ENCODE measurements at places on chromosomes 7 and 10.

- DNase-seq: no peak
Observed at GRCh38 chr7:77330169-77330882, 85.8 kb downstream of the GSAP start.

DNA sequence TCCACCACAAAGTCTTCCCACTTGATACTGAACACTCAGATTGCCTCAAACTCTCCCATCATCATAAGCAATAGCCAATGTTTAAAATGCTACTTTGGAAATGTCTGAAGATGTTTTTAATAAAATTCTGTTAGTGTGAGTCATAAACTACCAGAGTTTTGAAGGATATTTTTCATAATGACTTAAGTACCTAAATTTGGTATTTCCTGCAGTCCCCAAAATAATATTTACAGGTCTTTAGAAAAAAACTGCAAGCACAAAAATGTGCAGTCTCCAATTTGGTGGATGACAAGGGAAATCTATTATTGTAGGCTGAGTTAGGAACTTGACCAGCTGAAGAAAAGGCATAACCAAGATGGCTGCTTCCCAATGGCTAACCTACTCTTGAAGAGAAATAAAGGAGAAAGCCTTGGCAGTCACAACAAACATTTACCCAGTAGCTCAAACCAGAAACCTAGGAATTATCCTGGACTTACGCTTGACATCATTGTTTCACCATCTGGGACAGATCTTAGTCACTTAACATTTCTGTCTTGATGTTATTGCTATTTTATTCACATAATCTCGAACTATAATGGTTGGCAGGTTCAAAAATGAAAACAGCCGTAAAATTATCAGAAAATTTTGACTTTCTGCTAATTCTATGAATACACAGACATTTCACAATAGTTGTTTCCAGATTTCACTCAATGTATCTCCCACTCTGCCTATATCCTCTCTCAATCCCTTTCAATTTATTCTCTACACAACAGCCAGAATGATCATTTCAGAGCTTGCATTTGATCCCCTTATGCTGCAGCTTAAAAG is 111.2 kb upstream of the STEAP1B start:
- DNase-seq: no peak

DNA sequence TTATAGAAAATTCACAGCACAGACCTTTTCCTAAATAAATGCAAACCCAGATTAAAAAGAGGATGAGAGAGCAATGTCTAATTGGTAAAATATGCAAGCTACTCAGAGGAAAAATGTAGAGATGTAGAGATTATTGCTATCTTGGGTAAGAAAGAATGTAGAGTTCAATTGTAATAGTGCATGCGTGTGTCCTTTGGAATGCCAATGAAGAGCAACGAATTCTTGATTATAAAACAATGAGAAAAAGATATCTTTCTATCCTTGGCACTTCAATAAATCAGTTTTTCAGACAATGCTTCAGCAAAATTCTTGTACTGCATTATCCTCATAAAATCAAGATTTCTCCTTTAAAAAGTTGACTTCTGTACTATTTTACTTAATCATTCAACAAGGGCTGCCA is 50.9 kb downstream of the SEMA3D start:
- DNase-seq: no peak

- no peak for DNase-seq
Observed at GRCh38 chr10:126977216-126977615, 72.0 kb downstream of the DOCK1 start.

DNA sequence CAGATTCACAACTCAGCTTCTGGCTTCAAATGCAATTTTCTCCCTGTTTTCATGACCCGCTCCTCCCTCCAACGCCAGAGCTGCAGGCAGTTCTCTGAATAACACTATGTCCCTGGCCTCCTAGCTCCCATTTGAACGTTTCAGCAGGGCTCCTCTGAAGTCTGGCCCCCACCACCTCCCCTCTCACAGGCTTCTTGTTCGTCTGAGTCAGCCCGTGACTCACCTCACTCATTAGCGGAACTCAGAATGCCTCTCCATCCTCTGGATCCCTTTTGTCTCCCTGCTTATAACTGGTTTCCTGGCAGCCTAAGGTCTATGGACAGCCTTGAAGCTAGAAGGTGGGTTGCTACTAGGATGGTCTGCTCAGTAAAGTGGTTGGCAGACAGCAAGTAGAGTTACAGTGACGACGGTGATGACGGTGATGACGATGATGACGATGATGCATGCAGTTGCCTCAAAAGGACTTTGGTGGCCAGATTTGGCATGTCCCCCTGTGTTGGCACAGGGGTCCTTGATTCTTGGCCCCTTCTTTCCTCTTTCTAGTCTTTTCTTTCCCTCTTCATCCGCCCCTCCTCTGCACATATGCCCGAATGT is 83.3 kb upstream of the MKLN1 start:
- no peak for DNase-seq

DNA sequence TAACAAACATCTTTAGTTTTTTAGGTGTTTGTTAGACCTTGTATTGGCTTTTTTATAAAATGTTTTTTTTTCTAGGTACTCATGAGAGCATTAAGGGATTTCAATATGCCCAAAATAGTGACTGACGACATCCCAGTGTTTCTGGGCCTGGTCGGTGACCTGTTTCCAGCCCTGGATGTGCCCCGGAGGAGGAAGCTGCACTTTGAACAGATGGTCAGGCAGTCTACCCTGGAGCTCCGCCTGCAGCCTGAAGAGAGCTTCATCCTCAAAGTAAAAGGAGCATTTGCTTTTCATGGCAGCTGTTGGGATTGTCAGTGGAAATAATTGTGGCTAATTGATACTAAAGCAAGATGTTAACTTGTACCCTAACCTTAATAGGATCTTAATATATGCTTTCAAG is 161.5 kb downstream of the DNAH11 start:
- no peak for DNase-seq

- no peak for DNase-seq
Observed at GRCh38 chr7:85734823-85735222, 548.0 kb upstream of the SEMA3D start.

- DNase-seq: no peak
Observed at GRCh38 chr10:114246679-114247305, 7.7 kb downstream of the VWA2 start.

GRCh38 chr10:69572159-69573055 is 815 bp downstream of the NEUROG3 start:
- DNase-seq: no peak

DNA sequence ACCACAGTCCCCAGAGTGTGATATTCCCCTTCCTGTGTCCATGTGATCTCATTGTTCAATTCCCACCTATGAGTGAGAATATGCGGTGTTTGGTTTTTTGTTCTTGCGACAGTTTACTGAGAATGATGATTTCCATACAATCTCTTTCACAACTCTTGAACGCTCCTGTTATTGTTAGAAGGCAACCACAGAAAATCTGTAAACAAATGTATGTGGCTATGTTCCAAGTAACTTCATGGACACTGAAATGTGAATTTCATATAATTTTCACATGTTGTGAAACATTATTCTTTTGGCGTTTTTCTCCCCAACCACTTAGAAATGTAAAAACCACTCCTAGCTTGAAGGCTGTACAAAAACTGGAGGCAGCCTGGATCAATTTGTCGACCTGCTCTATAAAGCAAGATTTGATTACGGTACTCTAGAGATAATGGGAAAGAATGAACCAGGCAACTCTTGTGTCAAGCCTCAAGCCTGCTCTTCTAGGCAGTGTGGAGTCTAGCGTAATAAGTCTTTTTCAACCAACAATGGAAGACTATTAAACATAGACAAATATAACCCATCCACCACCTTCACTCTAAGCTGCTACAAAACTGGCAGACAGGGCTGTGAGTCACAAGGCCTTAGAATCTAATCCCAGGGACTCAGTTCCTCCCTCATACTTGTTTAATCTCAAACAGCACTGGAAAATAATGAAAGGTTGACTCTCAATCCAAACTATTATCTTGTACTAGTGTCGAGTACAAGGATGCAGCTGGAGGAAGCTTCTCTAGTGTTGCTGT is 22.7 kb downstream of the ARL3 start:
- DNase-seq: no peak

GRCh38 chr10:104144931-104145330 is 23.0 kb downstream of the SFR1 start:
- DNase-seq: no peak

- no peak for DNase-seq
Observed at GRCh38 chr7:106220307-106220706, 64.5 kb downstream of the NAMPT start.

DNA sequence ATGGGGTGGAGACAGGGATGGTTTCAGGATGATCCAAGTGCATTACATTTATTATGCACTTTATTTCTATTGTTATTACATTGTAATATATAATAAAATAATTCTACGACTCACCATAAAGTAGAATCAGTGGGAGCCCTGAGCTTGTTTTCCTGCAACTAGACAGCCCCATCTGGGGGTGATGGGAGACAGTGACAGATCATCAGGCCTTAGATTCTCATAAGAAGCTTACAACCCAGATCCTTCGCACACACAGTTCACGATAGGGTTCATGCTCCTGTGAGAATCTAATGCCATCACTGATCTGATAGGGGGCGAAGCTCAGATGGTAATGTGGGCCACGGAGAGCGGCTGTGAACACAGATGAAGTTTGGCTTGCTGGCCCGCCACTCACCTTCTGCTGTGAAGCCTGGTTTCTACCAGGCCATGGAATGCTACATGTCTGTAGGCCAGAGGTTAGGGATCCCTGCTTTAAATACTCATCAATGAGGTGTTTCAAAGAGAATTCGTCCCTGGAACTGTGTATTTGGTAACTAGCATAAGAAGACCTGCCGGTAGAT is 21.2 kb upstream of the PRKCQ start:
- DNase-seq: no peak

DNA sequence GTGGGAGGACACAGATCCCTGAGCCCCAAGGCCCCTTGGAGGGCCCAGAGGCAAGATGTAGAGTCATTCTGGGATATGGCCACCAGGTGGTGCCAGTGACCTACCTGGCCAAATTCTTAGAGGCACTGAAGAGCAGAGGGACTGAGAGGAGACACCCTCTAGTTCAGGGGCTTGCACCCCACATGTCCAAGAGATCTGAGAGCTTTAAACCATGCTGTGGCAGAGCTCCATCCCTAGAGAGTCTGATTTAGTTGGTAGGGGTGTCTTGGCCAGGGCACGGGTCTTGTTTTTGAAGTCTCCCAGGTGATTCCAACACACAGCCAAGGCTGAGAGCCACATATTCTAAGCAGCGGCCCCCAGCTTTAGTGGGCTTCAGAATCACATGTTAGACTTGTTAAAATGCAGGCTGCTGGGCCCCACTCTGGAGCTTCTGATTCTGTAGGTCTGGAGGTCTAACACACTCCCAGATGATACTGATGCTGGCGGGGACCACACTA is 52.5 kb downstream of the PRF1 start:
- DNase-seq: peak; percentile 78

GRCh38 chr7:26858241-26858715 is 6.1 kb downstream of the SKAP2 start:
- no peak for DNase-seq

DNA sequence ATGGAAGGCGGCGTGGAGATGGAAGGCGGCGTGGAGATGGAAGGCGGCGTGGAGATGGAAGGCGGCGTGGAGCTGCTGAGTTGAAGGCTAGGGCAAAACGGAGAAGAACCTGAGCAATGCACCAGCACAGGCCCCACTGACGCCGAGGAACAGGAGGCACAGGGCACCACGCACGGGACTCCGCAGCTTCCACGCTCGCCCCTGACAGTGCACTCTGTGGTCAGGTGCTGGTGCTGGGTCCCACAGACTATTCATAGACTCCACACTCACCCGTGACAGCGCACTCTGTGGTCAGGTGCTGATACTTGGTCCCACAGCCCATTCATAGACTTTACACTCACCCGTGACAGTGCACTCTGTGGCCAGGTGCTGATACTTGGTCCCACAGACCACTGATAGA is 34.0 kb downstream of the CPXM2 start:
- DNase-seq: no peak

DNA sequence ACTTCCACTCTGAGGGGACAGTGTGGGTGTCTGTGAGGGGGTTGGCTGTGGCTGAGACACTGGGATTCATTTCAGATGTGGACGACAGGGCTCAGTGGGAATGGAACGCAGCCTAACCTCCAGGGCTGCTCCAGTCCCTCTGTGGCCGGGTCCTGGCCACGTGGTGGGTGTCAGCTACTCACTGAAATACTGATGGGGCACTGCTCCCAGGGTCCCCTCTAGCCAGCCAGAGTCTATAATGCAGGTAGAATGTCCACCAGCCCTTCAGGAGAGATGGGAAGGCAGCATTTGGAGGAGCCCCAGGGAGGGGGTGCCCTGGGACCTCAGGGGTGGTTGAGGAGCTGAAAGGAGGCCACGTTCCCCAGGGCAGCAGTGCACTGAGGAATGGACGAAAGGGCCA is 87.2 kb upstream of the LANCL2 start:
- DNase-seq: no peak

DNA sequence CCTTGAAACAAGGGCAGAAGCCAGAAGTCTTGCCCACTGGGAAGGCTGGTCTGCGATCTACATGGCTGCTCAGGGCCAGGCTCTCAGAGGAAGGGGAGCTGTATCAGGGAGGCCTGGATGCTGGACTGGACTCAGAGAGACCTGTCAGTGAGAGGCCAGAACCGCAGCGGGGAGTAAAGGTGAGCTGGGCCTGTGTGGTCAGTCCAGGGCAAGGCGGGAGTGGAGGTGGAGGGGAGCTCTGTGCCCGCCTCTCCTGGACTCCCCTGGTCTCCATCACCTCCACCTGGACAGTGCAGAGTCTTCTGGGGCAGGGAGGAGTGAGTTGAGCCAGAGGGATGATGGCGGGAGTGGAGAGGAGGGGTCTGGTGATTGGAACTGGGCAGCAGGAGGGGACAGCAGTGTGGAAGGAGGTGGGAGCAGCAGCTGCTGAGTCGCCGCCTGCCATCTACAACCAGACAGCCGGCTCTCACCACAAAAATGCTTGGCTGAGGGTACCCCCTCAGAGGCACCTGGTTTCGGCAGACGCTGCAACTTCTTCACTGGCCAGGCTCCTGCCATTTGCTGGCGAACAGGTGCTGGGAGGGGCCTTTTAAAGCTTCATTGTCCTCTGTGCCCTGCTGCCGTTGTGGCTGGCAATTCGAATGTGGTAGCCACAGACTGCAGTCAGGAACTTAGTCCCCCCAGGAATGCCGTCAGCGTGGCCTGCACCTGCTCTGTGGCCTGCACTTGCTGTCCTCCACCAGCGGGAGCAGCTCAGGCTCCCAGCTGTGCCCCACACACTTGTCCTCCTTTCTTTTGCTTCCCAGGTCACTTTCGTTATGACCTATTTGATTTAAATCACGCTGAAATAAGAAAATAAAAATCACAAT is 3.5 kb downstream of the RASSF4 start:
- peak; percentile 25 for DNase-seq

- DNase-seq: no peak
Observed at GRCh38 chr7:124030964-124031363, 1.9 kb downstream of the TMEM229A start.

- no peak for DNase-seq
Observed at GRCh38 chr7:80764132-80764531, 125.7 kb downstream of the CD36 start.

DNA sequence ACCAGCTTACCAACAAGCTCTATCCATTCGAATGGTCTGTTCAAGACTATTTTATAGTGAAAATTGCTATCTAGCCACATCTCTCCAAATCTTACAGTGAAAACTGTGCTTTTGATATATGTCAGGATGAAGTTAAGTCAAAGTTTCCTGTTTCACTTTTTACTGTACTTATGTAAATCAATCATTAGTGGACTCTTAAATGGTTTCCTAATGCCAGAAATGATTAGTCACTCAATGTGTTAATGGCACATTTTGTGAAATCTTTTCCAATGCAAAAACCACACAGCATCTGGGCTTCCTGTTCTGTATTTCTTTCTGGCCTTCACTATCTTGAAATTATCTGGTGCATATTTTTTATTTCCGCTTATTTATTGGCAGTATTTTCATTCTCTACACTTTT is 87.3 kb upstream of the STEAP1B start:
- DNase-seq: no peak
